ENCODE measurements at places on chromosomes 2 and 18.

DNA sequence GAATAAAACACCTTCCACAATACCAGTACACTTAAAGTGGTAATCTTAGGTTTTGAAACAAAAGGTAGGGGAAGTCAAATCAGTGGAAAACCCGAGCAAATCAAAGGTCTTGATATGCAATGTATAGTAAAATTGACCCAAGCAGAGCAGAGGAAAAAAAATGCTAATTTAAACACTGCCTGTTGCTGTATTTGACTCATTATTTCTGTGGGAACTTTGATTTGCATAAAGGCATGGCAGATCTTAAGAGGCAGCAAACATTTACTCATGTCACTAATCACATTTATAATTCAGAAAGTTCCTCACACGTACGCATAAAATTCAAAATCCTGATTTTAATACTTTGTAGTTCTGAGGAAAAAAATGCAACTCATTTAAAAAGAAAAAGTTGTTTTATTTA is 64.4 kb downstream of the IKZF2 start:
- no peak for DNase-seq

- no peak for DNase-seq
These were observed 234.3 kb upstream of the ACVR2A start for GRCh38 chr2:147610496-147611040.

DNA sequence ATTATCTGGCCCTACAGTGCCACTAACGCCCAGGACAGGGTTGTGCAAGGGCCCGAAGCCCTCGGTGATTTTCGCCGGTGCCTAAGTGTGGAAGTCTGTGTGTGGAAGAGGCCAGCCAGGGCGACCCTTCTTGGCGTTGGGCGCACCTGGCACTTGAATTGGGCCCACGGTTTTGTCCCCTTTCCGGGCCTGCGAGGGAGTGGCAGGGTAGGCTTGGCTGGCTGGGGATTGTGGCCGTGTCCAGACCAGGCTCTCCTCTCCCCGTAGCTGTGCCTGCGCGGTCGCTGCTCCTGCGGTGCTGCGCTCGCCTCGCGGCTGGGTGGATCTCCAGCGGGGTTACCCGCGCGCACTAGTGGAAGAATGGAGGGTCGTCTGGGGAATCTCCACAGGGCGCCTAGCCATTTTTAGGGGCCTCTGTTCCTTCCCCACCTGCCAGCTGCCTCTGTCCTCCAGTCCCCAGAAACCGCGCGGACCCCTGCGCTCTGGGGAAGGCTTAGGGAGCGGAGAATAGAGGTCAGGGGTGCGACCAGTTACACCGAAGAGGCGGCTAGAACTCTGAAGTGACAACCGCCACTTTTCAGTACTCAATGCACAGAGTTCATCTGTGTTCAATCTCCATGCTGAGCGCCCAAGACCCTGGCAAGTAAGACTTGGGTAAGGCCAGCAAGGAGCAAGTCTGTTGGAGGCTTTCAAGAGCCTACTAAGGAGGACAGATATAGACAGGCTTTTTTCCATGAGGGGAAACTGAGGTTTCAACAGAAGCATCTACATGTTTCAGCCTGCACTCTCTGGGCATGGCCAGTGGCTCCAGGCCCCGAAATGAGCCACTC is 16.0 kb downstream of the EVX2 start:
- peak; percentile 27 for DNase-seq

DNA sequence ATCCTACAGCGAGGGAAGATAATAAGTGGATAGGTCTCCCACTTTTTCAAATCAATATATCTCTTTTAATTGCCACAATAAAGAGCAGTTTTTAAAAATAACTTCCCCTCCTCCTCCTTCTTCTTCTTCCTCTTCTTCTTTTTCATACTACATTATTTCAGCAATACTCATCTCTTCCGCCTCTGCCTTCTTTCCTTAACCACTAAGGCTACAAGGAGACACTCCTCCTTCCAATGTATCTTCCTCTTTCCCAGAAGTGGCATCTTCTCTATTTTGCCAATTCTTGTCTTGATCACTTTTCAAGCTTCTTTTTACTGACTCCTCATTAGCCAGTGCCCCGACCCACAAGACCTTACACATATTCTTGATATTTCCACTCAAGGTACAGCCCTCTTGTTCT is 546.6 kb upstream of the CHAC2 start:
- no peak for DNase-seq

GRCh38 chr18:35495536-35496314 is 2.0 kb downstream of the INO80C start:
- no peak for DNase-seq

DNA sequence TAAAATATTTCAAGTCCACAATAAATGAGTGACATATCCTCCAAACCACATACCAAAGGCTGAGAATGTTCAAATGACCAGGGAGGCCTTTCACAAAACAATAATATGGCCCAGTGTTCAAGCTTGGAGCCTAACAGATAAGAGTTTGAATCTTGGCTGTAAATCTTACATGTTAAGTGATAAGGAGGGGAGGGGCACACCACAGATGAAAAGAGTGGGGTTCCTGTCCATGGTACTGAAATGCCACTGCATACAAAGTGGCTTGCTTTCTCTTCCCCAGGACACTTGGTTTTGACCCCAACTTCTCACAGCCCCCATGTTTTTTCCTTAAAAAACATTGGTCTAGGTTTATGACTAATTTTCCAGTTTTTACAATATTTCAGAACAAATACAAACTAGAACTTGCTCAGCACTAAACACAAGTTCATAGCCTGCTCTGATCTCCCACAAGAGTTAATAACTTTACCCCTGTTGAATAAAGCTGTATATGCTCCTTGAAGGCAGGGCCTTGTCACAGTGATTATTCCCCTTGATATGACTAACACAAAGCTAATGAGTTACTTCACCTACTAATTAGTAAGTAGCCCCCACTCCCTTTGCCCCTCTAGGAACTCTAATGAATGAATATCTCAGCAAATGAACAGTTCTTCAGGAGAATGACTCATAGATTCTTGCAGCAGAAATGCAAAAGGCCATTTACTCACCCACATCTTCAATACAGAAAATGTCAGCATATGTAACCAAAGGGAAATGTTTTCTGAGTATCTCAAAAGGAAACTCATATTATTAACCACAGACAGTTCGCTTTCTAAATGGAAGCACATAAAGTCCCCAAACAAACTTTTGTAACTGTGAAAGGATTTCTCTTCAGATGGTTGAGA is 142.2 kb downstream of the SATB2 start:
- peak; percentile 72 for DNase-seq

GRCh38 chr2:205905576-205905975 is 180.4 kb downstream of the INO80D start:
- DNase-seq: no peak

- DNase-seq: no peak
These were observed 54.0 kb upstream of the SPATS2L start for GRCh38 chr2:200252265-200253067.

GRCh38 chr2:203279288-203279687 is 40.5 kb downstream of the CYP20A1 start:
- no peak for DNase-seq

GRCh38 chr2:104860451-104860790 is 6.5 kb downstream of the POU3F3 start:
- peak; percentile 32 for DNase-seq

- DNase-seq: no peak
These were observed 98.6 kb upstream of the CABLES1 start for GRCh38 chr18:23036660-23037201.

DNA sequence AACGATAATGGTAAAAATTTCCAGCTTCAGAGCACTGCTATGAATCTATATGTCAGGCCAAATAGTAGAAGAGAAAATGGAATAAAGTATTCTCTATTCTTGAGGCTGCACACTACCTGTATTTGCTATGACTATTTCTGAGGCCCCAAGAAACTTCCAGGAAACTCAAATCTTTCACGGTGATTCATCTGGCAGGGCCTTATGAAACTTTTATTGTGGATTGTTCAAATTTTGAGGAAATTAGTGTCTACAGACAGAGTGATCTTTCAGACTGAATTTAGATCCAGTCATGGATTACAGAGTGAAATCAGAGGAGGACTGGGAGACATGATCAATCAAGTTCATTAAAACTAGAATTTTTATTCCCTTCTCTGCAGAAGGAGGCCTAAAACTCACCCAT is 4.1 kb upstream of the VSNL1 start:
- DNase-seq: no peak

DNA sequence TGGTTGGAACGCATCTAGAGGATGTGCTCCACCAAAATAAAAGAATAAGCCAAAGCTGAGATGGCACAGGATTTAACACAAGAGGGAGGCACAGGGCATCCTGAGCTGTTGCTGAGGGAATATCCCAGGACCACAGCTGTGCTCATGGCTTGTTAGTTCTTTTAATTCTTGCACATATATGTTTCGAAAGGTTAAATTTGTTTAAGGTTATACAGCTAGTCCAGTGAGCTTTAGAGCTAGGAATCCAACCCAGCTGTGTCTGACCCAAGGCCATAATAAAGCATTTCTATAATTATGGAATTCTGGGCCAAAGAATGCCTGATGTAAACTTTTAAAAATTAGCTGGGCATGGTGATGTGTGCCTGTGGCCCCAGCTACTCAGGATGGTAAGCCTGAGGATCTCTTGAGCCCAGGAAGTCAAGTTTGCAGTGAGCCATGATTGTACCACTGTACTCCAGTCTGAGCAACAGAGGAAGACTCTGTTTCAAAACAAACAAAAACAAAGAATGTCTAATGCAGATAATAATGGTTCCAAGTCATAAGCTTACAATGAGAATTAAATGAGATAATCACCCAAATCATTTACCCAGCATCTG is 66.4 kb upstream of the CCBE1 start:
- no peak for DNase-seq

DNA sequence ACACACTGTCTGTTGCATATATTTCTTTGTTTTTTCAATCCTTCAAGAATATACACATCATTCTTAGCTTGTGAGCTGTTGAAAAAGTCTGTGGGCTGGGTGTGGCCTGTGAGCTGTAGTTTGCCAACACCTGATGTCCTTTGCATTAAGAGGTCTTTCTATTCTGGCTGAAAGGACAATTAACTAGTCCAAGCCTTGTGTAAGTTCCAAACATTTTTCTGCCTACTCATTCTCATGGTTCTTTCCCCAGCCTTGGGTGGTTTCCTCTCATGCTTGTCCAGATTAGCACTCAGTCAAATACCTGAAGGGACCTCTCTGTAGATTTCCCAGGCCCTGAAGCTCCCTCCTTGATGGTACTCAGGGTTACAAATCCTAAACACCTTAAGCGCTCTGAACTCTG is 57.8 kb upstream of the NABP1 start:
- DNase-seq: no peak

GRCh38 chr2:170101789-170102188 is 76.2 kb upstream of the MYO3B start:
- no peak for DNase-seq

- DNase-seq: no peak
These were observed 33.8 kb downstream of the TEX44 start for GRCh38 chr2:231626449-231626848.

GRCh38 chr2:156518138-156518537 is 82.0 kb downstream of the GPD2 start:
- DNase-seq: no peak

DNA sequence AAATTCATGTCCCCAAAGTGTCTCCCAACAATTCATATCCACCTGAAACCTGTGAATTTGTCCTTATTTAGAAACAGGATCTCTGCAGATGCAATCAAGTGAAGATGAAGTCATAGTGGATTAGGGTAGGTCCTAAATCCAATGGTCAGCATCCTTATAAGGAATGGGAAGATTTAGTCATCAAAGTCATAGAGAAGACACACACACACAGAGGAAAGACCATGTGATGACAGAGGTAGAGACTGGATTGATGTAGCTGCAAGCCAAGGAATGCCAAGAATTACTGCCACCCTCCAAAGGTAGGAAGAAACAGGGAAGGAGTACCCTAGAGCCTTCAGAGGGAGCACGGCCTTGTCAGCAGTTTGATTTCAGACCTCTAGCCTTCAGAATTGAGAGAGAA is 17.7 kb downstream of the ADD2 start:
- no peak for DNase-seq

DNA sequence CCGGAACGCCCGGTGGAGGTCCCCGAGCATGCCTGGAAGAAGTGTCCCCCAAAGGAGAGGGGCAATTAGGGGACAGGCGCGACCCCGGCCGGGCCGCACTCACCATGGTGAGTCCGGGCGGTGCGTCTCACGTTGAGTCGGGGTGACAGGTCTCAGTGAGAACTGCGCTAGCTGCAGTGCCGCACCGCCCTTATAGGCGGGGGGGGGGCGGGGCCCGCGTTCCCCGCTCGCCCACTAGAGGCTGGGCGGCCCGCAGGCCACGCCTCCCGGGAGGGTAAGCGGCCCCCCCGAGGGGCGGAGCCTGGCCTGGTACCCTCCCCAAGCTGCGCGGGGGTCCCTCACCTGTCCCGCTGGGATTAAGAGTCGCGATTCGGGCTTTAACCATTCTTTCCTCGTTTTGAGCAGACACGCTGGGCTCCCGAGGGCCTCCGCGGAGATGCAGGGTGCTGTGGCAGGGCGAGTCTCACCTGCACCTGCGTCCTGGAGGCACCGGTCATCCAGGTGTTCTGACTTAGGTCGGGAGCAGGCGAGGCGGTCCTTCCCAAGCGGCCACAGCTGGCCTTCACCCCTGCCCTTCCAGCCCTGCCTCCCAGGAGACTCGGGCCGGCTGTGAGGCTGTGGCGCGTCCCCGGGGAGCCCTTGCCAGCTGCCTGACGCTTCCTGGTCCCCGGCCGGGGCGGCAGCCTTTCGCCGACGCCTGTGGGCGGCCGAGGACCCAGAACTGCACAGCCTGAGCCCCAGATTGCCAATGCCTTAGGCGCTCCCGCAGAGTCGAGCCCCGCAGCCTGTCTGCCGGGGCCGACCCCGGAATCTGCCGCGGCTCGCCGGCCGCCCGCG is at the start of gene TUBA4A:
TSS of gene TUBA4A (minus strand) at position 166 of the 837 bp plus-strand sequence. CDS start at position 106, 60 bp downstream.
- DNase-seq: peak; percentile 86

GRCh38 chr2:9215680-9216079 is 9.1 kb downstream of the ASAP2 start:
- no peak for DNase-seq

GRCh38 chr18:5997361-5997760 is 102.0 kb upstream of the TMEM200C start:
- peak; percentile 14 for DNase-seq

DNA sequence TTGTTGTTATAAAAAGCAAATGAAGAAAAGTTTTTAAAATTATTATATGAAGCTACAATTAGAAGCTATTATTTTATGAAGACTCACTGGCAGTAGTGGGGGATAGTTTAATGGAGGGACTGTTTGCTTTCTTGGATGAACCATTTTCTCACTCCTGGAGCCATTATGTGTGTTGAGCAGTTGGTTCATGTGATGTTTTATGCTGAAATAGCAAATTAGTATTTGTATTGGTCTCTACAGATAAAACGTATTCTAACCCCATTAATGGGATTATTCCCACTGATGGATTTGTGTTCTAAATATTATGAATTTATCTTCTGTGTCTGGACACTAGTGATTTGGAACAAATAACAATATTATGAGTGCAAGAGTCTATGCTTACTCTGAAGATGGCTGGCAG is 507.5 kb upstream of the FSHR start:
- DNase-seq: no peak

GRCh38 chr2:160440888-160441287 is 52.7 kb downstream of the RBMS1 start:
- no peak for DNase-seq

DNA sequence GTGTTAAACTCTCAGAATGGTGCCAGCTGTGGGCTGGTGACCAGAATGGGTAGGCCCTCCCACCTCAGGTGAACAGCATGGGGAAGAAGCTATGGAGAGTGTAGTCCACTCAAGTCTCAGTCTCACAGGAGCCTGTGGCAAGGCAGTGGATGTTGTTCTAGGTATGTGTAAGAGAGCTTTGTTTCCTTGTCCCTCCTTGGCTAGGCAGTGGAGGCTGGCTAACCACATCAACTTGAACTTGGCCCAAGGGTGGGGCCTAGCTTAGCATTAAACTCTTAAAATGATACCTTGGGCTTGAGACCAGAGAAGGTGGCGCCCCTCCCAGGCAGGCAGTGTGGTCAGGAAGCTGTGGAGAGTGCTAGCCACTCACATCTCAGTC is 53.2 kb upstream of the SLC4A10 start:
- no peak for DNase-seq

- DNase-seq: peak; percentile 85
These were observed 1.2 kb downstream of the DLX1 start for GRCh38 chr2:172086241-172087206.
